ENCODE measurements at places on chromosomes 7 and 10. TPM values are rescaled to one million over a fixed set of nuclear protein-coding genes. Genes with fewer than 3 reads are reported as not detected.
A peak's percentile ranks its signal among the peaks of the same experiment; 100 is the strongest.

DNA sequence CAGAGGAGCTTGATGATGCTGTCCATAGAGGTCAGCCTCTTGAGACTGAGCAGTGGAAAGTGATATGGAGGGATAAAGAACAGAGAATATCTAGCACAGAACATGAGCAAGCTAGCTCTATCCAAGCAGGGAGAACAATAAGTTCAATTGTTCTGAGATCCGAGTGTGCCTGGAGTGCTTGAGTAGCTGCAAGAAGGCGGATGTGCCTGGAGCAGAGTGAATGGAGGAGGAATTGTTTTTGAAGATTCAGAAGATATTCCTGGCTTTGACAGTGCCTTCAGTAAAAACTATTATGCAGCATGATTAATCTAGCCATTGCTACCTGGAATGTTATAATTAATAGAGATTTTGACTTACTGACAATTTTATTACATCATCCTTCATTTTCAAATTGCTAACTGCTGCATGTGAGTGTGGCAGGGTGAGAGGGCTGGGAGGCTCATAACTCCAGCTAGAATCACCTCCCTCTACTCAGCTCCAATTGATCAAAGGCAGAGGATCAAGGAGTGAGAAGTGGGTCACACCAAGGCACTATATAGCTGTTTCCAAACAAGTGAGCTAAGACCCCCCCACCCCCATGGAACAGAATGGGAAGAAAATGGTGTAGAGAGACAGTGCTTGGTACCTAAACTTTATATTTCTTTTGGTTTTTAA, 302.8 kb downstream of the ADRA2A start:
- no peak for DNase-seq
- H3K27ac ChIP-seq = no peak overlapping the region
- no peaks in the 10 kb centered on the region for H3K4me1 ChIP-seq
- H3K36me3 ChIP-seq = no peaks in the 10 kb centered on the region
- no peak overlapping the region for H3K4me3 ChIP-seq
- H3K27me3 ChIP-seq = no peaks in the 10 kb centered on the region

- H3K27me3 ChIP-seq = no peaks in the 10 kb centered on the region
- H3K4me3 ChIP-seq = no peak overlapping the region
- H3K27ac ChIP-seq = no peak overlapping the region
- H3K36me3 ChIP-seq = no peaks in the 10 kb centered on the region
- H3K4me1 ChIP-seq = no peaks in the 10 kb centered on the region
Measured at GRCh38 chr10:17092216-17092944, 37.2 kb downstream of the CUBN start.

DNA sequence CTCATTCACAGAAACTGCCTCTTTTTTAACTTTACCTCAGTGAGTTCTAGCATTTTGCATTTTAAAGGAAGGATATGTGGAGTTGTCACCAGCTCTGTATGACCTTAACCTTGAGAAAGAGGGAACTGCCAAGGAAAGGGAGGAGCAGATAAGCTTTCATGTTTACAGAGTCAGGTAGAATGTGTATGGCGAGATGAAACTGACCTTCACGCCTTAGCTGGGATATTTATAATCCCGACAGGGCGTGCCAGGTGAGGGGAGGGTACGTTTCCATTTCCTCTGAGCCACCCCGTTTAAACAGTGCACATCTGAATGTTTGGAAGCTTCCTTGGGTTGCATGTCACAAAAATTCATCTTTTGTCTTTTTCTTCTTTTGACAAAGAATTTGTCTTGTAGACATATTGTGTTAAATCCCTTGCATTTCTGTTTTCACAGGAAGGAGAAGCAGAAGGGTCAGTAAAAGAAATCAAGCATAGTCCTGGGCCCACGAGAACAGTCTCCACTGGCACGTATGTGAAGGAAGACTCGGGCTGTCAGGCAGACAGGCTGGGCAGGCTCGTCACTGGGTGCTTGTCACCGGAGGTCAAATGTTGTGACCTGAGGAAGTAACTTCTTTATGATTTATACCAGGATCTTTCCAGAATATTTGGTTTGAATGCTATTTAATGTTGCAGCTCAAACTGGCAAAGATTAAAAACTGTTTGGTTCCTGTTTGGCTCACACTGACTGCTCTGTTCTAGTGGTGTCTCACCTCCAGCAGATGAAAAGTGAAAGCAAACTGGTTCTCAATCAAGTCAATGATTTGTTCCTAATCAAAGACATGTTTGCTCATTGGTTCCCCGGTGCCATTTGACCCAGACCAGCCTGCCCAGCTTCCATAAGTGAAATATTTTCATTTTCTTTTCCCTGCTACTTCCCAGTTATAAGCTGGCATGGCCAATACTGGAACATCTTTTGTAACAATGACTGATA, 16.2 kb downstream of the OPTN start:
- no peaks in the 10 kb centered on the region for H3K27me3 ChIP-seq
- no peak for DNase-seq
- no peaks in the 10 kb centered on the region for H3K36me3 ChIP-seq
- no peak overlapping the region for H3K4me3 ChIP-seq
- no peaks in the 10 kb centered on the region for H3K4me1 ChIP-seq
- H3K27ac ChIP-seq = peak overlapping the region; percentile 25

CCDC3 gene
- total RNA-seq = 188 TPM

FAM131B gene
- total RNA-seq = 9.0 TPM

DNA sequence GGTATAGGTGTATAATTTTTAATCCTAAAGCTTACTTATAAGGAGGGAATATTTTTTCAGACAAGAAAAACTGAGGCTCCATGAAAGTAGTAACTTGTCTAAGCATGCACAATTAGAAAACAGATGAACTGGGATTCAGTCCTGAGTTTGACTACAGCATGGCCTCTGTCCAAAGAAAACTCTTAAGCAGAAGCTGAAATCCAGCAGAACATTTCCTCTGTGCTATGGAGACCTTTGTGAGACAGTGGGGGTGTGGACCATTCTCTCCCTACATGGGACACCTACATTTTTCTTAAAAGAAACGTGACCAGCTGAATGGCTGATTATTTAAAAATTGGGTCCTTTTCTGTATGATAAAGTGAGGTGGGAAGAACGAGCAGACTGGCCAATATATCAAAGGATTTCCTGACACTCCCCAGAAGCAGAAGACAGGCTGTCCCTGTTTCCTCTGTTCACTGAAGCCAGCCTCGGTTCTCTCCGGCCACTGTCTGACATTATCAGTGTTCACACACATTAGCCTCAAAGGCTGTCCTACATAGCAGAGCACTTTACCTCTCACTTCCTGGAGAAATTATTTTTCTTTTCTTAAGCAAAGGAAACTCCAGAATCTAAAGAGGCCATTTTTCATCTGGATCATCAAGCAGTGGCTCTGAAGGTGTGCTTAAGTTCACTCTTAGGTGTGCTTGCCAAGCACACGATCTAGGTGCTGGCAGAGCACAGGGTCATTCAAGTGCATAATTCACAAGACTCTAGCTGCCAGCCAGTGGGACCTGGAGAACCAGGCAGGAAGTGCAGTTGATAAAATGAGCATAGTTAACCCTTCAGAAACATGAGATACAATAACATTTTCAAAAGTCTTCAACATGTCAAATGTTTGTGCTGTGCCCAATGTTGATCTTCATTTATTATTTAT, 40.4 kb upstream of the KIAA1217 start:
- H3K27ac ChIP-seq = no peak overlapping the region
- H3K27me3 ChIP-seq = no peaks in the 10 kb centered on the region
- no peak overlapping the region for H3K4me3 ChIP-seq
- no peak for DNase-seq
- H3K36me3 ChIP-seq = no peaks in the 10 kb centered on the region
- no peaks in the 10 kb centered on the region for H3K4me1 ChIP-seq

DNA sequence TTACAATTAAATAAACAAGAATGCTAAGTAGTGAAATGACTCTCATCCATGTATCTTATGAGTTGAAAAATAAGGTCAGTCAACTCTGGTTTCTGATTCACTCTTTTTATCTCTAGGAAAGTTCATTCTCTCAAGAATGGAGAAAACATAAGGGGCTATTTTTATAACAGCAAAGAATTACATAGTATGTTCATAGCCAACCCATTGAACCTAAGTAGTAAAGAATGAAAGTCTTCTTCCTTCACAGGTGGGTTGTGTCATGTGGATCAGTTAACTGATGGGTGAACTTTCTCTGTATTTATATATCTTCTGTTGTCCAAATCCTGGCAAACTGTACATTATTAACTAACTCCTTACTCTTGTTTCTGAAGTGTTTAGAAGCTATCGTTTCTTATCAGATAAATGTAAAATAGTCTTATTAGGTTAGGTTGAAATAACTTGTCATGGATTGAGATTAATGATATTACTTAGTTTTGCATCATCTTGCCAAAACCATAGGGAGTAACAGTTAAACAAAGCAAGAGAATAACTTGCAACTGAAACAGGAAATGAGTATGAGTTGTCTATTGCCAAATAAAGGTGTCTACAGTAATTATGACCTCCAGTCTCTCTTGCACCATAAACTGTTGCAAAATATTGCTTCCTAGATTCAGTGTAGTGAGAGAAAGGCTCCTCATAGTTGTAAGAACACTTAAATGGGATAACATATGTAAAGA, 86.8 kb downstream of the ANKRD7 start:
- H3K36me3 ChIP-seq = no peaks in the 10 kb centered on the region
- no peak overlapping the region for H3K4me3 ChIP-seq
- H3K27ac ChIP-seq = no peak overlapping the region
- DNase-seq = no peak

KLHDC10 gene
- total RNA-seq = 19.0 TPM

DNA sequence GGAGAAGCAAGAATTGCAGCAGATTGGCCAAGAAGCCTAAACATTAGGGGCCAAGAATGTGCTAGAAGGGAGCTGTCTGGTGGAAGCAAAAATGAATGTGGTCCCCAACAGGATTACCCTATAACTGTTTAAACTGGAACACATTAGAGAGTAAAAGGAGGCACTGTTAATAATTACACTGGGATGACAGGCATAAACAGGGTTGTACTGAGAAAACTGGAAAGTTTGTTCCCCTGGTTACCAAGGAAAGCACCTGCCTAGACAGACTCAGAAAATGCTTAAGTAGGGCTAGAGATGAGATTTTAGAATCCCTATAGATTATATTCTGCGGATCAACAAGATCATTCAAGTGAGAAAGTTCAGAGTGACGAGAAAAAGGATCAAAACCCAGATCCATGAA, 100.8 kb downstream of the CTTNBP2 start:
- H3K4me1 ChIP-seq = no peaks in the 10 kb centered on the region
- no peaks in the 10 kb centered on the region for H3K27me3 ChIP-seq
- no peak for DNase-seq
- H3K36me3 ChIP-seq = no peaks in the 10 kb centered on the region
- no peak overlapping the region for H3K27ac ChIP-seq

DNA sequence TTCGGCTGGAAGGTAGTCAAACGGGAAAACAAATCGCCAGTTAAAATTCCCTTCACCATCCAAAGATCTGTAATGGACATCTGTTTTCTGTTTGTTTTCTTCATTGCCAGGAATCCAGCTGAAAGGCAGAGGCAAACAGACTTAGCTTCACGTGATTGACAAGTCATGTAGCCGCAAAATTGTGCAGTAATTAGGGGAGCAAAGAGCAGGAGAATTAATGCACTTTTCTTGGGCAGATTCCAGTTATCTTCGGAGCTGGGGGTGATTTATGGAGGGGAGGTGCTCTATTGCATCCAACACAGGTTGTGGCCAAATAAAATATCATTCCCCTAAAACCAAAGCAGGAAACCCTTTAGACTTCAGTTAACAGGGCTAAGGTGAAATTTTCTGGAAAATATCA, 162.2 kb downstream of the MYOF start:
- no peak overlapping the region for H3K4me3 ChIP-seq
- no peaks in the 10 kb centered on the region for H3K27me3 ChIP-seq
- no peaks in the 10 kb centered on the region for H3K4me1 ChIP-seq

DNA sequence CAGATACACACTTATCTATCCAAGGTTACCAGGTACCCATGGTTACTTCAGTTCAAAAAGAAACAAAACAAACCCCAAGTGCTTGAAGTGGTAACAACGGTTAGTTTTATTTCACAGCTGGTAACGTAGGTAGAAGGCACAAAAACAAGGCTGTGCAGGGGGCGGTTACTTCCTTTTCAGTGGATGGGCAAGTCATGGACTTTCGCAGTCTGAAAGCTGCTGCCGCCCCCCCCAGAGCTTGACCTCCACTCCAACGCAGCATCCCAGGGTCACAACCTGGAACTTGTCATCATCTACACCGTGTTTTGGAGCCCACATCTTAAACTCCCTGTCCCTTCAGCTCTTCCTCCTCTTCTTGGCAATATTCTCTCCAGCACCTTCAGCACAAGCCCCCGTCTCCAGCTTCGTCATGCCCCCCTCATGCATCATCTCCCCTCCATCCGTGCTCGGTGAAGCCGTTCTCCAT, 181.2 kb upstream of the ITGB1 start:
- no peak for DNase-seq
- no peaks in the 10 kb centered on the region for H3K4me1 ChIP-seq
- no peak overlapping the region for H3K4me3 ChIP-seq
- H3K27ac ChIP-seq = no peak overlapping the region

ZNF503 gene
- 13.8 TPM for total RNA-seq

- DNase-seq = no peak
- no peak overlapping the region for H3K4me3 ChIP-seq
- H3K36me3 ChIP-seq = no peaks in the 10 kb centered on the region
- H3K27ac ChIP-seq = no peak overlapping the region
- no peaks in the 10 kb centered on the region for H3K4me1 ChIP-seq
Measured at GRCh38 chr10:14456218-14456869, 125.6 kb upstream of the FRMD4A start.

ABCB4 gene
- 2.0 TPM for total RNA-seq

GRCh38 chr7:107609811-107610261, 29.8 kb downstream of the BCAP29 start:
- peaks cover 7% of the 10 kb centered on the region for H3K4me1 ChIP-seq
- no peaks in the 10 kb centered on the region for H3K27me3 ChIP-seq
- H3K4me3 ChIP-seq = no peak overlapping the region
- DNase-seq = no peak
- no peaks in the 10 kb centered on the region for H3K36me3 ChIP-seq

GALNT17 gene
- total RNA-seq = 66.0 TPM
